ENCODE measurements at places on chromosomes 12 and 14.

DNA sequence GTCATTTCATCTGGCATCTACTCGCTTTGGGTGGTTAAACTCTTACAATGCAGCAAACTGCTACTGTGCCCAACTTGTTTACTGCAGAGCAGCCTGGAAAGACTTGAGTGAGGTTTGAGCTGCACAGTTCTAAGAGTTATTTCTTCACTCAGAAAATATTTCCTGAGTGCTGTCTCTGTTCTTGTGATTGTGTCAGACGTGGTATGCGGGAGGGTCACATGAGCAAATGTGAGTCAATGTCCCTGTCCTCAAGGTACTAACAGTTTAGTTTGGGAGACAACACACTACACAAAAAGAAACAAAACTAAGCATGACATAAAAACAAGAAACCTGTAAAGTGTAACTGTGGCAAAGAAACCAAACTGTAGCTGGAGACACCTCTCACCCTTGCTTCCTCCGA is 32.4 kb downstream of the FLVCR2 start:
- peak; percentile 38 for DNase-seq

DNA sequence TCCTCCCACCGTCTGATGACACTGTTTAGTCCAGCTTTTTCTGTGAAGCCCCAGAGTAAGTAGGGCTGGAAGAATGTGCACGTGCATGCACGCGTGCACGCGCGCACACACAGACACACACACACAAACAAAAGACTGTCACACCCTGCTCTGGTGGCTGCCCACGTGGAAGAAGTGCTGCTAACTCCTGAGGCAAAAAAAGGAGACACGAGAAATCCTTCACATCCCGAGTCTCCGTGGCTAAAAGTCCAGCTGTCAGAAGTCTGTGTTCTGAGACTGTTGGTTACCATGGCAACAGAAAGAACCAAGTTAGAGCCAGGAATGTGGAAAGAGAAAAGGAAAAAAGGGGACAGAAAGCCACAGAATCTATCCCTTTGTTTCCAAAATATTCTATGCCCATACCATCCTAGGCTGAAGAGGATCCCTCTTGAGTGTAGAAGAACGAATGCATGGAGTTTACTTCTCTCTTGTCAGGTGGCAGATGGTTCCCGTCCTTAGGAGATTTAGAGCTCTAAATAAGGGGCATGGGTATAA is 1.6 kb upstream of the C12orf71 start:
- peak; percentile 28 for DNase-seq

- no peak for DNase-seq
These were observed 15.9 kb downstream of the CACNA1C start for GRCh38 chr12:2068653-2069052.

DNA sequence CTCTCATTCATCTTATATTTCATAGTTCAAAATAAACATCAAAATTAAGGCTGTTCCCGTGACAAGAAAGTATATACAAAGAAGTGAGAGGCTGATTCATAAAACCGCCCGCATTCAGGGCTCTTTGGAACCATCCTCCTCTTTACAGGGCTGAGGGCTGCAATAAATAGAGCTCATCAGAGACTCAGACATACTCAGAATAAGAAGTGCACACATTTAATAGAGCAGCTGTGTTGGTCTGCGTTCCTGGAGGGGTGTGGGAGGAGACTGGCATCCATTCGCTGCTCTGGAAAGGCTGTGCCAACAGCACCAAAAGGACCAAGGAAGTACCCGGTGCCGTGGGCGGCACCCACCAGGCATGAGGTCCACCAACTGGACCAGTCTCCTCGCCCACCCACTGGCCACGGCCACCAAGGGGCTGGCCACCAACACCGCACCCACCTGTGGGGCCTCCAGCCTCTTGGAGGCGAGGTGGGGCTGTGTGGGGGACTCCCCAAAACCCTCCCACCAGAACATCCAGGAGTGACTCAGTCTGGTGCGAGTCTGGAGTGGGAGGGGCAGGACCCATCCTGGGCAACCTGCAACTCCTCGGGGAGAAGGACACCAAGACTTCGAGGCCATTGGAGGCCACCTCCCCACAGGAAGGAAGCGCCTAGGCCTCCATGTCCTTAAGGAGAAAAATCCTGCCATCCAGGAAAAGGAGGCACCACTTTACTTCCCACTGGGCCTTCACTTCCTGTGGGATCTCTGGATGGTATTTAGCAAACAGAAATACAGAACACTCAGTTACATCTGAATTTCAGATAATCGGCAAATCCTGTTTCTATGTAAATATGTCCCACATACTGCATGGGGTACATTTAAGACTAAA is 32.7 kb downstream of the VCPKMT start:
- DNase-seq = no peak

GRCh38 chr12:121611306-121611705 is 15.0 kb upstream of the ORAI1 start:
- DNase-seq = no peak

Data from HCEC 1CT (cell line).